Activated CD8-positive, alpha-beta T cell treated with anti-CD3 and anti-CD28 coated beads for 36 hours (primary cell): ENCODE measurements at places on chromosomes 5 and 9. TPM values are rescaled to one million over a fixed set of nuclear protein-coding genes. Genes with fewer than 3 reads are reported as not detected.
A peak's percentile ranks its signal among the peaks of the same experiment; 100 is the strongest.

- no peak for DNase-seq
Measured at GRCh38 chr9:78811622-78812276, 514.8 kb downstream of the PSAT1 start.

The NUTM2F gene
- not detected for total RNA-seq

The ZNF454 gene
- not detected for total RNA-seq

The CCDC171 gene
- 2.1 TPM for total RNA-seq

The MYO10 gene
- 0.09 TPM for total RNA-seq

- DNase-seq, result no peak
Measured at GRCh38 chr9:35508069-35508468, 18.2 kb downstream of the RUSC2 start.

The COL5A1 gene
- total RNA-seq, result 0.34 TPM

The PCDHB14 gene
- total RNA-seq, result not detected

DNA sequence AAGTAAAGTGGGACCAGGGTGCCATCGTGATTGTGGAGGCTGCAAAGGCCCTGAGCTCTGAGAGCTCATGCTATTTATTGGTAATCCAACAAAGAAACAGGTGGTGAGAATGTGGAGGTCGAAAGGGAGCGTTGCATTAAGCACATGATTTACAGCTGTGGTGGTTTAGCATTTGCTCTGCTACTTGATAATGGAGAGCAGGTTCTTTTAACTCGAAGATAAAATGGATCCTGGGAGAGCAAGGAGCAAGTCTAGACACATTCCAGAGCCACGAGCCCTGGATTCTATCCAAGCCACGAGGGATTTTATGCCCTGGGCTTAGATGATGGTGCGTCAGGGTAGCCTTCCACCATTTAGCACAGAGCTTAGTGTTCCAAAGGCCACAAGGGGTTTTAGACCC, 1710.1 kb upstream of the CDH9 start:
- DNase-seq, result no peak

The FGF10 gene
- not detected for total RNA-seq

DNA sequence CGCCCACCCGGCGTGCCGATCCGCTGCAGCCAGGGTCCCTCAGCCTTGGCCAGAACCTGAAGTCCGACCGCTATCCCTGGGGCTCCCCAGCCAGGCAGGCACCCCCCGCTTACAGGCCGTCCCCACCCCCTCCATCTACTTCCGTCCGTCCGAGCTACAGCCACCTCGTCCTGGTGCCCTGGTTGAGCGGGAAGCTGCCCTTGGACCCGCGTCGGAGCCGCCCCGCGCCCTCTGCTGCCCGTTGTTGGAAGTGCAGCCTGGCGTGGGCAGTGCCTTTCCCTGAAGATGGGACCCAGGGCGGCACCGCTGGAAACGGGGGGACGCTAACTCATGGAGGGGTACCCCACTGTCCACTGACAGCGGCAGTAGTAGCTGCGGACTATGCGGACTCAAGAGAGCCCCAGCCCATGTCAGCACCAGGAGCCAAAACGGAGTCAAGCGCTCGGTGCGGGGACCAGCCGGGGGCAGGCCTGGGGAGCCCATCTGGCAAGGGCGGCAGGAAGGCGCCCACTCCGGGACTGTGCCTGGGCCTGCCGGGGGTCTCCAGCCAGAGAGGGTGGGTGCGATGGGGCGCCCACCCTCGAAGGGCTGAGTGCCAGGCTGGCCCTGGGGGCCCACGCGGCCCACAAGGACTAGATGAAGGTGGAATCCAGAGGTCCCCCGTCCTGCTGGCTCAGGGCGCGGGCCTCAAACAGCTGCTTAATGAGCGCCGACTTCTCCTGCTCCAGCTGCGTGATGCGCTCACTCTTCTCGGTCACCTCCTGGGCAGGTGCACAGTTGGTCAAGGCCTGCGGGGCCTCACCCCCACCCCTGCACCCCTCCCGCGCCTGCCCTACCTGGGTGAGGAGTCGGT, 6.1 kb downstream of the SAPCD2 start:
- DNase-seq, result peak; percentile 68

GRCh38 chr9:92730897-92731296, 33.7 kb downstream of the BICD2 start:
- no peak for DNase-seq

DNA sequence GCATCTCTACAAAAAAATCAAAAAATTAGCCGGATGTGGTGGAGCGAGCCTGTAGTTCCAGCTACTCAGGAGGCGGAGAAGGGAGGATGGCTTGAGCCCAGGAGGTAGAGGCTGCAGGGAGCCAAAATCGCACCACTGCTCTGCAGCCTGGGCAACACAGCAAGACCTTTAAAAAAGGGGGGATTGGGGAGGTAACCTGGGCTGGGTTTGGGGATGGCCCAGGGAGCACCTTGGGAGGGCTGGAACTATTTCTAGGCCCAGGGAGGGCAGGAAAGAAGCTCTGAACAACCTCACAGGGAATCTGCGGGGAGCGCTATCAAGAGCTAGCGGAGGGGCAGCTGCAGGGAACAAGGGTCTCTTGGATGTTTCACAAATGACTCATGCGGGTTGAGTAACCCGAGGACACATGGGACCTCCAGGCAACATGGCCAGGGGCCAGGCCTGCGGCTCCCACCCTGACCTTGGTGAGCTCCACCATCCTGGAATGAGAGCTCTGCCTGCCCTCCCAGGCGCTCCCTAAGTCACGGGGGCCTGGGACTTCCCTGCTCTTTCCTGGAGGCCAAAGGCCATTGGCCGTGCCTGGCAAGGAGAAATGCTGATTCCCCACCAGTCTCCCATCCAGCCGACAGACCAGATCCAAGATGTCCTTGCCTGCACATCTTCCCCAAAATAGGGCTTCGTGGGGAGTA, 23.4 kb downstream of the SARDH start:
- DNase-seq, result no peak

The GNA14 gene
- total RNA-seq, result not detected

The TNFSF8 gene
- 21.7 TPM for total RNA-seq

DNA sequence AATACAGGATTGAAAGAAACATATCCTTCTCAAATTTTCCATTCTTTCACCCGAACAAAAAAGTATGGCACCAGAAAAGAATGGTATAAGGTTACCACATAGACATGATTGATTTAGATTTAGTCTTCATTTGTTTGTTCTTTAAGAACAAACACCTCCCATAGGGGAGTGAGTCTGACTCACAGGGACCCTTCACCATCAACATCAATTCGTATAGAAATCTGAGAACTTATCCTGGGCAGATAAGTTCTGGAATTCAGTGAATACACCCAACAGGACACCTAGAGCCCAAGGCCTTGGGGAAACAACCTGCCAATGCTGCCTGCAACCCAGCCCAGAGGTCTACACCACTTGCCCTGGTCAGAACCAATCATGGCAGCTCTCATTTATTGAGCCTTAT, 46.2 kb downstream of the LHFPL2 start:
- DNase-seq, result no peak

- DNase-seq, result no peak
Measured at GRCh38 chr9:127256324-127256723, 8.2 kb upstream of the GARNL3 start.

DNA sequence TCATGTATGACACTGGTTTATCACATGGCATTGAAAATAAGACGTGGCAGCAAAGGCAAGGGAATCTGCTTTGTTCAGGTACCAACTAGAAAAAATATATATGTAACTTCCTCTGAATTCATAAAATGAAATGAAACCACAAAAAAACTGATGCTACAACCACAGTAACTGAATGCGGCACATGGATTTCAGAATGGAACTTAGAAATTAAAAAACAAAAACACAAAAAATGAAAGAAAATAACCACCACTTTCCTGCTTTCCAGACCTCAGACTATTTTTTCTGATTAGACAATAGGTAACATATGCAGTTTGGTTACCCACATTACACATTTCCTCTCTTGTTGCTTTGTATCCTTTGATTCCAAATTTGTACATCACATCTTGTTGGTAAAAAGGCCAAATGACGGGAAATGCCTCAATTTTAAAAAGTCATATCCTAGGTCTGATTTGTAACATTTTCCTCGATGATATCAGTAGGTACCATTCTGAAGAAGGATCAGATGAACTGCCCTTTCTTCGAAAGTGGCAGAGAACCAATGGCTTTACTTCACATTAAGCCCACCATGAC, 18.1 kb upstream of the PDCL start:
- DNase-seq, result no peak

DNA sequence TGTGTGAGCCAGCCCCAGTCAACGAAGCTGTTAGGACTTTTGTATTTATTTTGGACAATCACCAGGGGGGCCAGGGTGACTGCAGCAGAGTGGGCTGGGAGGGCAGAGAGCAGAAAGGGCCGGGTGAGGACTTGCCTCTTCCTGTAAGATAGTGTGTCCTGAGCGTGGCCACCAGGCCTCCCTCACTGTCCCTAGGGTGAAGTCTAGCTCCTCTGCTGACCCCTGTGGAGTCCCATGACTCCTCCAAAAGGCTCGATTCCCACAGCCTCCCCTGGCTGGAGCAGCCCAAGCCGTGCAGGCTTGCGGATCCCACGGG, 147.8 kb downstream of the RXRA start:
- no peak for DNase-seq

DNA sequence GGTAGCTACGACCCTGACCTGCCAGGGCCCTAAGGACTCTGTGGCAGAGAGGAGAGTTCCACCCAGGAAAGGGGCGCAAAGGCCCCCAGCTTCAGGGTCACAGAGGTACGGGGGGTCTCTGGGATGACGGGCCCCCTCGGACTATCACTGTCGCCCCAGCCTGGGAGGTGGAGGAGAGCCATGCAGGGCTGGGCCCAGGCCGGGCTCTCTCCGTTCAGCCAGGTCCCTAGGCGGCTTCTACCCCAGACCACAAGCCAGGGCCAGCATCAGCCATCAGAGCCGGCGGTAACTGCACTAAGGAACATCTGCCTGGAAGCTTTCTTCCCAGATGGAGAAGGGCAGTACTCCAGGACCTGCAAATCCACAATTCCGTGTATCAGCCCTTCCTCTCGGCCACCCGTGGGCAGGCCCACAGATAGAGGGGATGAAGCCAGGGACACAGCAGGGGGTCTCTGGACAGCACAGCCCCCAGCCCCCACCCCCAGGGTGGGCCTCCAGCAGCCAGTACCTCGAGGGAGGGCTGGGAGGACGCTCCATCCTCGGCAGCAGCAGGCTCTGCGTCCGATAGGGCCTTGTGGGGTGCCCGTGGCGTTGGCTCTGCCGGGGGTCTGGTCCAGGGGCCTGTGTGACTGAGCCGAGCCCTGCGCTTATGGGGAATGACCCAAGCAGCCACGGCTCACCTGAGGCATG, 38.4 kb downstream of the NACC2 start:
- DNase-seq, result no peak

The CDC26 gene
- 28.0 TPM for total RNA-seq

- DNase-seq, result no peak
Measured at GRCh38 chr5:10576121-10576789, 12.4 kb downstream of the ANKRD33B start.

- no peak for DNase-seq
Measured at GRCh38 chr5:142222225-142222865, 102.5 kb downstream of the SPRY4 start.

GRCh38 chr9:20693068-20693467, 9.0 kb downstream of the FOCAD start:
- DNase-seq, result no peak

GRCh38 chr5:133527311-133527710, 85.0 kb downstream of the FSTL4 start:
- DNase-seq, result no peak

The CRB2 gene
- 0.09 TPM for total RNA-seq

DNA sequence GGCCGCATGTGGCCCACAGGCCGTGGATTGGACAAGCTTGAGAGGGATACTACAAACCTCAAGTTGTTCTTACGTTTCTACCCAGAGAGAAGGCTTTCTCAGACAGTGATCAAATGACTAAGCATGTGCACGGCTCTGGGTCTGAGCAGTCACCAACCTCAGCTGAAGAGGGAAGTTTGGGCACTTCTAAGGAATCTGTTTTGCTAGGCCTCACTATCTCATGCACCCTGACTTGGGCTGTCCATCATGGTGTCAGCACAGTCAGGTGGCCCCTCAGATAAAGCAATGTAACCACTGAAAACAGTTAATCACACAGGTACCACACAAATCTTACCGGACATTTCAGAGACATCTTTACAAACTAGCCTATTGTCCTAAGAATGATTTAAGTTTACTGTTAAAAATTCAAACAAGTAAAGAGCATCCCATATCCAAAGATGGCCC, 24.6 kb downstream of the CSF2 start:
- DNase-seq, result peak; percentile 49

DNA sequence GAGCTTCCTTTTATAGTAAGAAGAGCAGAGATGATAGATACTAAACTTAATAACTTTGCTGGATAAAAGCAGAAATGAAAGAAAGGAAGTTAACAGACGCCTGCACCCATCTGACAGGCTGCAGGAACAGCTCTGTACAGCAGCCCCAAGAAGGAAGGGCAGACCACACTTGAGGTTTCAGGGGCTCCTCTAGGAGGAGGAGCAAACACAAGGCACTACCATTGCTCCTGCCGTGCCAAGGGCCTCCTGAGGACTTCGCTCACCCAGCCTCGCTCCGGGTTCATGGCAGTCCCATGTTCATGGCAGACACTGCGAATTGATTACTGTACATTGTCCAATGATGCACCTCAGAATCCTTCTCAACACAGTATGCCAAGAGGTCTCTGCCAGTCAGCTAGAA, 85.1 kb downstream of the AMBP start:
- DNase-seq, result no peak

- no peak for DNase-seq
Measured at GRCh38 chr9:87387351-87388011, 110.2 kb upstream of the DAPK1 start.

DNA sequence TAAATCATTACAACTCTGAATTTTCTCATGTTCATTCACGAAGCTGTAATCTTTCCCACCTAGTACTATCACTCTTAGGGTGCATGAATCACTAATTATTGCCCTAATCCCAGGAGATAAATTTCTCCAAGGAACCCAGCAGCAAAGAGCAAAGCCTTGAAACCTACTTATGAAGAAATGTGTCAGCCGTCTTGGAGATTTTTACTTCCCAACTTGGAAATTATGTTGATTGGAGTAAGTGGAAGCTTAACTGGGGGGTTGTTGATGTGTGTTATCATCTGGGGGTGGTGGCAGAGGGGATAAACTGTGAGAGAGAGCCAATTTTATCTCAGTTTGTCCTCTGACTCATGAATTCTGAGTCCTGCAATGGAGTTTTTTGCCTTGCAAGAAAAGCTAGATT, 440.5 kb upstream of the WWC1 start:
- DNase-seq, result no peak
